ENCODE measurements at places on chromosomes 13 and 19. TPM values are rescaled to one million over a fixed set of nuclear protein-coding genes. Genes with fewer than 3 reads are reported as not detected.
A peak's percentile ranks its signal among the peaks of the same experiment; 100 is the strongest.

DNA sequence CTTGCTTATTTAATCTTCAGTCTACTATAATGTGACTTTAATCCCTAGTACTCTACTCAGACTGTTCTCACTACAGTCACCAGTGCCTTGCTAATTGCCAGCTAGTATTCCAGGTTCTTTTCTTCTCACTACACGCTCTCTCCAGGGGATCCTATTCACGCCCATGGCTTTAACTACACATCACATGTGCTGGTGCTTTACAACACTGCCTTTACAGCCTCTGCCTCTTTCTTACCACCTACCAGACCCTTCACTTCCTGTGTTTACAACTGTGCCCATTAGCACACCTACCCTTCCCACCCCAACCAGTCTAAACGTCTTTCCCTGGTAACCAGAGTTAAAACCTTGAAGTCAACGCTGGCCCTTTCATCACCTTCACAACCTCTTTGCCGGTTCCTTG is 249.5 kb downstream of the DNAJC15 start:
- H3K27me3 ChIP-seq = no peaks in the 10 kb centered on the region
- no peak overlapping the region for H3K4me3 ChIP-seq
- H3K27ac ChIP-seq = peak overlapping the region; percentile 23
- H3K4me1 ChIP-seq = peaks cover 21% of the 10 kb centered on the region

GRCh38 chr13:32384702-32385101 is 43.2 kb downstream of the N4BP2L1 start:
- H3K27ac ChIP-seq = no peak overlapping the region
- no peak overlapping the region for H3K4me3 ChIP-seq
- no peak for DNase-seq
- H3K36me3 ChIP-seq = no peaks in the 10 kb centered on the region
- no peaks in the 10 kb centered on the region for H3K27me3 ChIP-seq

DNA sequence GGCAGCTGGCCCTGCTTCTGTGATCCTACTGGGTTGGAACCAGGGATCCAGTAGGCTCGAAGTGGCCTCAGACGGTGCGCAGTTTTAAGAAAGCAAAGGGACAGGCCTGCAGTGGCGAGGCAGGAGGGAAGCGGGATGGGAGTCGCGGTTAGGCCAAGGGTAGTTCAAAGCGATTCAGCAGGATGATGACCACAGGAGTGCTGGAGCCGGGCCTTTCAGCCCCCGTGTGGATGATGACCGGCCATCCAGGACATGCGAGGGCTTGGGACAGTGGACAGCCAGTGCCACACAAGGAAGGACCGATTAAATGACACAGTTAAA is 854 bp downstream of the RNASEH2B start:
- H3K36me3 ChIP-seq = no peaks in the 10 kb centered on the region
- no peaks in the 10 kb centered on the region for H3K27me3 ChIP-seq
- H3K4me3 ChIP-seq = peak overlapping the region; percentile 84
- DNase-seq = no peak

DNA sequence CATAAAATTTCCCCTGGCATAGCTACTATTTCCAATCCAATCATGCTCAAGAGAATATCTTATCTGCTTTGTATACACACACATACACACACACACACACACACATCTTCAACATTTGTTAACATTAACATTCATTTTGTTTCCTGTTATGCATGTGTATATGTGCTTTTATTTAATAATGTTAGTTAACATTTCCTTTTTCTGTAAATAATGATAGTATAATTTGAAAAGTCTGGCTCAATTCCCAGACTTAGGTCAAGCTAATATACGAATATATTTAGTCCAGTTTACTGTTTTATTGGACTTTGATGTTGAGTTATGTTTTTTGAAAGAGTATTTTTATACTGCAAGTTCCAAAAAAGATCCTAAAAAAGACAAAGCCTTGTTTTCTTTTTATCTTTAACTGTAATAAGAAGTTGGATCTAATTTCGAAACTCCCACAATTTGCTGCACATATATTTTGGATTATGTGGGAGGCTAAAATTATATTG is 1072.4 kb downstream of the EFNB2 start:
- H3K27ac ChIP-seq = no peak overlapping the region
- no peak overlapping the region for H3K4me3 ChIP-seq
- no peak for DNase-seq
- no peaks in the 10 kb centered on the region for H3K27me3 ChIP-seq
- no peaks in the 10 kb centered on the region for H3K4me1 ChIP-seq
- no peaks in the 10 kb centered on the region for H3K36me3 ChIP-seq

DNA sequence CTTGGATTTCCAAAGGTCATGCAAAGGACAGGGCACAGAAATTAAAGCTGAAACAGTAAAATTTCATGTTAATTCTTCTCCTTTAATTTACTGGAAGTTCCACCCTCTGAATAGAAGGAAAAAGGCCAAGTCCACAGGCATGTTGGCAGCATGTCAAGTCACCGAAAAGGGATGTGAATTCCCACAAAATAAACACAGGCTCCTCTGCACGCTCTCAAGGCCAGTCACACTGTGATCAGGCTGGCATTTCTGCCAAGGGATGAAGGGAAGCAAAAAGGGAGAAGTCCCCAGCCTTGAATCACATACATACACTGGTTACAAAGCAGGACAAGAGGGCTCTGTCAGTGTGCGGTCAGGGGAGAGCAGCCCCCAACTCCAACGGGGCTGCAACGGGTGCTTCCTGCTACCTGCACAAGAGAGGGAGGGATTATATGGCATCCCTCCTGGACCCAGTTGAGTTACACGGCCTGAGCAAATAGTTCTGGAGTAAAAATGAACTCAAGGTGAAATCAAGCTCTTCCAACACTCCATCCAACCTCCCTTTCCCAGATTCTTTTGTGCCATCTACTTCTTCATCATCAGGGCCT is 6.9 kb downstream of the DCLK1 start:
- no peak for DNase-seq
- H3K36me3 ChIP-seq = no peaks in the 10 kb centered on the region
- no peaks in the 10 kb centered on the region for H3K27me3 ChIP-seq

DNA sequence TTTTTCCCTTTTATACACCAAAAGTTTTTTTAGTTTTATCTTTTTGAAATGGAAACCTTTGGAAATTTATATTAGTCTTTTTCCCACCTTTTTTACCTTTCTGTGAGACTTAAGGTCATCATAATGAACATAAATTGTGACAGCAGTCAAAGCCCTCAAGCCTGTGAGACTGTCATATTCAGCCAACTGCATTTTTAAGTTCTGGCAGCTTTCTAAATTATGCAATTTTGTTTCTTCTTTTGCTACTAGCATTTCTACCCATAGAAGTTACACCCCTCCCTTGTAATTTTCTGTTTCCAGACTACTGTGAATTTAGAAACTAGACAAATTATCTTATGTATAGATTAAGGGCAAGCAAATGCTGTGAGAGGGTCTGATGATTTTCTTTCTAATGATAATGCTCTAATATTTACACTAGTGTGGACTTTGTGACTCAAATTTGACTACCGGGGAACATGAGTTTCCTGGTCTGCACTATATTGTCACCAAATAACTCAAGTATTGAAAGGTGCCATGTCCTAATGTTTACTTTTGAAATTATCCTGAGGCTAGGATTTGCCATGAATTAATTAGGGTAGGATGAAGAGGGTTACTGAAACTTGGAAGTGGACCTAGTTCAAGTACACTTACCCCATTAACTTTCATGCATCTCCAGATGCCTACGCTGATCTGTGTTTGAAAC is 43.7 kb downstream of the FRY start:
- no peaks in the 10 kb centered on the region for H3K27me3 ChIP-seq
- H3K4me3 ChIP-seq = no peak overlapping the region
- no peaks in the 10 kb centered on the region for H3K36me3 ChIP-seq
- DNase-seq = no peak
- H3K27ac ChIP-seq = no peak overlapping the region

- H3K27me3 ChIP-seq = no peaks in the 10 kb centered on the region
- H3K36me3 ChIP-seq = peaks cover 24% of the 10 kb centered on the region
- peak overlapping the region; percentile 96 for H3K27ac ChIP-seq
Observed at GRCh38 chr13:109782066-109782822, 4.1 kb downstream of the IRS2 start.

DNA sequence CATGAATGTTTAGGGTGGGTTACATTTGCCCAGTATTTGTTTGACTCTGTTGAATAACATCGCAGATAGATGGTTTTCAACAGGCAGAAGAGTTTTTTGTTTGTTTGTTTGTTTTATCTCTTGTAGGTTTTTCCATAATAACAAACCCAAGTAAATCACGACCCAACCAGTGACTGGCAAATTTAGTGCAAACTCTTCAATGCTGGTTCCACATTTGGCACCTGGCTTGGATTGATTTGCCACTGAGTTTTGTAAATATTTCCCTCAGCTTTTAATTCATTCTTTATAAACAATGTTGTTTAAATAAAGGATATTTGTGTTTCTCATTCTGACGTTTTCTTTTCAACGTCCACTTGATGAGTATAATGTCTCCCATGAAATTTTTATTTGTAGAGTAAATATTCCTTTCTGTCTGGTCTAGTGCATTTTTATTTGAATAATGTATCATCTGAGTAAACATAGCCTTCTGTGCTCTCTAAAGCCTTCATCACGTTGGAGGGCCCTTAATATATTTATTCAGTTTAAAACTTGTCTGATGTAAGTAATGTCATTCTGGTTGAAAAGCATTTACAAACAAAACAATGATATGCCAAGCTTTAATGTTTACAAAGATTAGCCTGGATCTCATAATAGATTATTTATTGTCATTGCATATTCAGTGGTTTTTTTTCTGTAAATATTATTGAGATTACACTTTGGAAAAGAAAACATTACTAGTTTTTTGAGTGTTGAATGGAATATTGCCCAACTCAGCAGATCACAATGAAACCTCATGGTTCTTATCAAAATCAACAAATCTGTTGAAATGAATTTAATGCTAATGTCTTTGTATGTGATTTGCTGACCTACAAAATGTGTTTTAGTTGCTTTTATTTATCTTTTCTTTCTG is 90.4 kb upstream of the PEG3 start:
- DNase-seq = no peak
- no peak overlapping the region for H3K27ac ChIP-seq
- H3K36me3 ChIP-seq = no peaks in the 10 kb centered on the region
- H3K4me1 ChIP-seq = no peaks in the 10 kb centered on the region

DNA sequence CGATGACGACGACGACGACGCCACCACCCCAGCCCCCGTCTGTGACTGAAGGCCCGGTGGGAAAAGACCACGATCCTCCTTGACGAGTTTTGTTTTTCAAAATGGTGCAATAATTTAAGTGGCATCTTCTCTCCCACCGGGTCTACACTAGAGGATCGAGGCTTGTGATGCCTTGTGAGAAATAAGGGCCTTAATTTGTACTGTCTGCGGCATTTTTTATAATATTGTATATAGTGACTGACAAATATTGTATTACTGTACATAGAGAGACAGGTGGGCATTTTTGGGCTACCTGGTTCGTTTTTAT is 2.5 kb downstream of the KLF2 start:
- peak overlapping the region; percentile 79 for H3K4me3 ChIP-seq
- DNase-seq = no peak

GRCh38 chr19:6000228-6000847 is 22.4 kb upstream of the RANBP3 start:
- H3K4me3 ChIP-seq = no peak overlapping the region
- H3K27ac ChIP-seq = no peak overlapping the region
- H3K27me3 ChIP-seq = no peaks in the 10 kb centered on the region
- H3K36me3 ChIP-seq = peaks cover 99% of the 10 kb centered on the region
- no peaks in the 10 kb centered on the region for H3K4me1 ChIP-seq

GRCh38 chr19:56105090-56105701 is 15.9 kb downstream of the ZNF787 start:
- peak overlapping the region; percentile 33 for H3K4me3 ChIP-seq
- H3K36me3 ChIP-seq = peaks cover 33% of the 10 kb centered on the region
- H3K27ac ChIP-seq = peak overlapping the region; percentile 81
- peaks cover 75% of the 10 kb centered on the region for H3K4me1 ChIP-seq

- no peaks in the 10 kb centered on the region for H3K4me1 ChIP-seq
- H3K4me3 ChIP-seq = no peak overlapping the region
- no peak for DNase-seq
Observed at GRCh38 chr19:2711172-2711874, 8.8 kb upstream of the GNG7 start.

GRCh38 chr13:43058831-43059230 is 35.4 kb downstream of the DNAJC15 start:
- no peak overlapping the region for H3K27ac ChIP-seq
- H3K27me3 ChIP-seq = no peaks in the 10 kb centered on the region
- H3K36me3 ChIP-seq = no peaks in the 10 kb centered on the region
- peaks cover 35% of the 10 kb centered on the region for H3K4me1 ChIP-seq

DNA sequence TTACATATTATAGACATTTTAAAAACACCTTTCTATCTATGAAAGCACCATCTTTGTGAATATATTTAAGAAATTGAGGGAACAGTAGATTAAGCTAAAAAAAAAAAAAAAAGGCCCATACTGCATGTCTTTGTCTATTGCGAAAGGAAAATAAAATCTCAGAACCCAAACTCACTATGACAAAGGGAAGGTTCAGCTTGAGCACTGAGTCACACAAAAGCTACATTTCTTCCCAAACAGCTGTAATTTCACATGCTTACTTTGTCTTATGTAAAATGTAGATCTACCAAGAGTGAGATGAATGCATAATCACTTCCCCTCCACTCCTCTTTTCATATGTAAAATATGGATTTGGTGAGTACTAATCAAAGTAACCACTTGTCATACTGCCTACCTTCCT is 640.1 kb upstream of the KLF12 start:
- H3K36me3 ChIP-seq = no peaks in the 10 kb centered on the region
- H3K27me3 ChIP-seq = no peaks in the 10 kb centered on the region
- no peak overlapping the region for H3K27ac ChIP-seq
- H3K4me3 ChIP-seq = no peak overlapping the region
- DNase-seq = no peak

DNA sequence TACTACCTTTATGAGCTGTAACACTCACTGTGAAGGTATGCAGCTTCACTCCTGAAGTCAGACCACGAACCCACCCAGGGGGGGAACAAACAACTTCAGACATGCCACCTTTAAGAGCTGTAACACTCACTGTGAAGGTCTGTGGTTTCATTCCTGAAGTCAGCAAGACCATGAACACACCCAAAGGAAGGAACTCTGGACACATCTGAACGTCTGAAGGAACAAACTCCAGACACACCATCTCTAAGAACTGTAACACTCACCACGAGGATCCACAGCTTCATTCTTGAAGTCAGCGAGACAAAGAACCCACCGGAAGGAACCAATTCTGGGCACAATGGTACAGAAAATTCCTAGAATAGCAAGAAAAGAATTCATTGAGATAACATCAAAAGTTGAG is 1796.5 kb upstream of the MIR17HG start:
- no peak overlapping the region for H3K27ac ChIP-seq
- H3K27me3 ChIP-seq = no peaks in the 10 kb centered on the region
- H3K36me3 ChIP-seq = no peaks in the 10 kb centered on the region
- no peaks in the 10 kb centered on the region for H3K4me1 ChIP-seq
- DNase-seq = no peak

DNA sequence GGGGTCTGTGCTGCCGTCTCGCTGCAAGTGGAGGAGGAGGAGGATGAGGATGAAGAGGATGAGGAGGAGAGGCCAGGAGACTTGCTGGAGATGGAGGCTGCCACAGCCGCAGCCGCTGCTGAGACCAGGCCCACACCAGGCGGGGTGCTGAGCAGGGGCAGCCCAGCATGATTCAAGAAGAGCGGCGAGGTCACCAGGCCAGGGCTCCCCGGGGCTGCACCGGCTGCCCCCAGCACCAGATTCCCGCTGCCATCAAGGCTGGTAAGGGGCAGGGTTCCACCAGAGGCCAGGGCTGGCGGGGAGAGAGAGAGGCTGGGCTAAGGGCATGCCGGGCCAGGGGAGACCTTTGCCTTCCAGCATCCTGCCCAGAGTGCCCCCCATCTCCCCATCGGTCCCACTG is 15.3 kb downstream of the ZNF574 start:
- no peaks in the 10 kb centered on the region for H3K27me3 ChIP-seq
- peaks cover 8% of the 10 kb centered on the region for H3K36me3 ChIP-seq
- H3K27ac ChIP-seq = peak overlapping the region; percentile 43

The TMEM272 gene
- not detected for total RNA-seq

The PSPN gene
- total RNA-seq = 2.3 TPM

The MTUS2 gene
- 46.2 TPM for total RNA-seq

The CLN5 gene
- 26.2 TPM for total RNA-seq

The CASP14 gene
- not detected for total RNA-seq

The PPM1N gene
- total RNA-seq = 1.6 TPM

The NFIX gene
- total RNA-seq = 81.0 TPM

The ICAM3 gene
- 3.8 TPM for total RNA-seq

All from esophagus muscularis mucosa (tissue), 4 donors.